ENCODE measurements at places on chromosomes 7 and 10. TPM values are rescaled to one million over a fixed set of nuclear protein-coding genes. Genes with fewer than 3 reads are reported as not detected.

Gene ATG9B
- total RNA-seq: 0.39 TPM

GRCh38 chr10:82210331-82210730 lies 335.3 kb downstream of the NRG3 start:
- DNase-seq: no peak

Gene VKORC1L1
- total RNA-seq: 23.6 TPM

Gene CYP2C19
- total RNA-seq: not detected

- no peak for DNase-seq
Measured at GRCh38 chr10:70759781-70760180, 25.4 kb downstream of the TBATA start.

Gene TMEM236
- total RNA-seq: 0.52 TPM

GRCh38 chr7:50822706-50823105 lies 40.0 kb upstream of the GRB10 start:
- no peak for DNase-seq

DNA sequence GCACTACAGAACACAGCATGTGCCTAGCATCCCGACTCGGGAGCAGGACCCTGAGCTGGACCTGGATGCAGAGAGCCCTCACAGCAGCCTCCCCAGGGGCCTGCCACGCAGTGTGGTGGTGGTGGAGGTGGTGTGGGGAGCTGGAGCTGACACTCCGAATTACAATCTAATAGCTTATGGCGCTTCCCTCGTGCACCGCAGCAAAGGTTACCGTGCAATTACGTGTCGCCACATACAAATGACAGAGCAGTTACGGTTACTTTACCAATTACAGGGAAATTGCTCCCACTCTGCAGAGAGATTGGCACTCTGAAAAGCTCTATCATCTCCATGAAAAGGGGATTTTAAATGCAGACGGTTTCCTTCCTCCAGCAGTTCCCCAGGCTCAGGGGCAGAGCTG lies 81.8 kb downstream of the PLXNA4 start:
- DNase-seq: no peak

DNA sequence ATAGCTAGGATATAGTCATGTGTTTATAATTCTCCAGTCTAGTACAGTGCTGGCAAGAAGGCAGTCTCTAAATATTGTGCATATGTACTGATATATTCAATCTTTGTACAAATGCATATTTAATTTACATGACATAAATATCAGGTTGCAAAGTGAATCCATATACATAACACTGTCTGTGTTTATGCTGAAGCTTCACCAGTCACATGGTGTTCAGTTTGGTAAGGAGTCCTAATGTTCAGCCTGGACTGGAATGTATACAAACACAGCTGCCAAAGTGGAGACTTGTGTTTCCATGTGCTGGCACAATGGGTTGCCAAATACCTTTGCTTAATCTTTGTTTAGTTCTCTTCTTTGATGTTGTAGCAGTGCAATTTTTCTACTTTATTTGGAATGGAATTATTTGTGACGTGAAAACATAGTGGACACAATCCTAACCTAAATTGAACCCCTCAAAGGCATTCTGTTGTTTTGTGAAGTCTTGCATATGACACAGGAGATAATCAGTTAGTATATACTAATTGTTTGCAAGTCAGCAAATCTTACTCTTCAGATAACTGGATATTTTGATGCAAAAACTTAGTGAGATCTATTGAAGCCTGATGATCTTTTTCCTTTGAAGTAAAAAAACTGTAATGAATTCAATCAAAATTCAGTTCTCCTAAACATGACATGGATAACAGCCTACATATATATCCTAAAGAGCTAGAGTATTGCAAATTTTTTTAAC lies 17.3 kb upstream of the ARL4A start:
- DNase-seq: no peak

Gene KCNIP2
- 259 TPM for total RNA-seq

- DNase-seq: no peak
Measured at GRCh38 chr10:59944339-59944935, 38.1 kb upstream of the CCDC6 start.

GRCh38 chr7:104137971-104138370 lies 69.8 kb downstream of the ORC5 start:
- no peak for DNase-seq

DNA sequence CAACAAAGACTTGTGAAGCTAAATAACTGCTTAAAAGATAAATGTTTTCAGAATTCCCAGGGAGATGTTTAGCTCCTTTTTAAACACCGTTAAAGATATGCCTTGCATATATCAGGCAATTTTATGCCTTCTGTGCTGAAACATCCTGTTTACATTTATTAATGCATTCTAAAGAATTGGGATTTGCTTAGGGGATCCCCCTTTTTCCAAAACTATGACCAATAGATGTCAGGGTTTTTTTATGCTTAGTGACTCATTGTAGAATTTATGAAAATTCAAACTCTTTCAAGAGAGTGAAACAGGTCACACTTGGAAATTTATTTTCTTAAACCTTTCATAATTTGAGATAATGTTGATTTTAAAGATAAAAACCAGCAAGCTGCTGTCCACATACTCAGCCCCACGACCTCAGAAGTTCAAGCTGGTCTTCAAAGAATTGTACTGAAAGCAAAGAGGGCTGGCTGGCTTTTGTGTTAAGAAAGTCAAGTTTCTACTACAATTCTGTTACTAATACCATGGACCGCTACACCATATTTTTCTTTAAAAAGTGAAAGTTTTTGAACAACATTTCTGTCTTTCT lies 411.8 kb downstream of the ETV1 start:
- DNase-seq: no peak

Gene CDHR3
- 1.5 TPM for total RNA-seq

DNA sequence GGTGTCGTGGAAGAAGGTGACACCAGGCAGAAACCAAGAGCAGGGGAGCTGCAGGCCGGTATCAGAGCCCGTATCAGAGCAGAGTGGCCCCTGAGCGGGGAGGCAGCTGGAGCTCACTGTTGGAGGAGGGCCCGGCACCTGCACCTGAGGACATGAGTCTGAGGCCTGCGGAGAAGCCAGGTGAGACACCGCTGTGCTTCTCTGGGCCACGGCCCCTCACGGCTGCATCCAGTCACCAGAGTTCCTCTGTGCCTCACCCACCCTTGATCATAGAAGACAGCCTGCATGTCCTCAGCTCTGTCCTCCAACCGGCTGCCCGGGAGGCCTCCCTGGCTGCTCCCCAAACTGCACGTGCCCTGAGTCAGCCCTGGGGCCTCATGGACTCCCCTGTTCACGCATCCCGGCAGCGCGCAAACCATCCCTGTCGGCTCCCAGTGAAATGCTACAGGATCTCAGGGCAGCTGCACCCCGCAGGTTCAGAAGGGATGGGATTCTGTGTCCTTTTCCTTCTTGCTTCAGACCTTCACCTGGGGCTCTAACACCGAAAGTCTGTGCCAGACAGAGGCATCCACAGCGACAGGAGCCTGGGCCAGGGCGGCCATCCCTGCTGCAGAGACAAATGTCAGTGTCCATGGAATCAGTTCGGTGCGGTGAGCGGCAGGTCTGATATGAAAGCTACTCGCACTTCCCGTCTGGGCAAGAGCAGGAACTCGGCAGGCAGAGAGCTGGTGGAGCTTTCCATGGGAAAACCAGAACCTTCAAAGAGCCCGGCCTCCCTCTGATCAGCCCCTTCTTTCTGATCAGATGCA lies 111.9 kb upstream of the FAM20C start:
- DNase-seq: no peak

Gene GRB10
- total RNA-seq: 28.8 TPM

GRCh38 chr7:140596519-140597427 lies 43.8 kb downstream of the DENND2A start:
- DNase-seq: no peak

GRCh38 chr10:20274571-20274970 lies 458.3 kb downstream of the PLXDC2 start:
- no peak for DNase-seq

DNA sequence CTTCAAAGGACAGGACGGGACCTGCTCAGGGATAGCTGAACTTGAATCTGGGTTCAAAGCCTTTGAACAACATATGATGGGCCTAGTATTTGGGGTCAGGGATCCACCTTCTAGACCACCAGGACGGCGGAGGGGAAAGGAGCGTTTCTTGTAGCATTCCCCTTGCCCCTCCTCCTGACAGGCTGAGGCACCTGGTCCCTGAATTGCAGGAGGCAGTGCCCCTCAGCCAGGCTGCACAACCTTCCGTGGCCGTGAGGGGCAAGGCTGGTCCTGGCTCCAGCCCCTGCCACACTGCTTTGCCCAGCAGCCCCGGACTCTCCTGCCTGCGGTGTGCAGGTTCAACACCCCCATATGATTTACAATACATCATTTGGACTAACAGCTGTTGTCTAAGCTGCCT lies 58.1 kb downstream of the INSIG1 start:
- no peak for DNase-seq

- no peak for DNase-seq
Measured at GRCh38 chr7:46126675-46127300, 205.7 kb upstream of the IGFBP3 start.

DNA sequence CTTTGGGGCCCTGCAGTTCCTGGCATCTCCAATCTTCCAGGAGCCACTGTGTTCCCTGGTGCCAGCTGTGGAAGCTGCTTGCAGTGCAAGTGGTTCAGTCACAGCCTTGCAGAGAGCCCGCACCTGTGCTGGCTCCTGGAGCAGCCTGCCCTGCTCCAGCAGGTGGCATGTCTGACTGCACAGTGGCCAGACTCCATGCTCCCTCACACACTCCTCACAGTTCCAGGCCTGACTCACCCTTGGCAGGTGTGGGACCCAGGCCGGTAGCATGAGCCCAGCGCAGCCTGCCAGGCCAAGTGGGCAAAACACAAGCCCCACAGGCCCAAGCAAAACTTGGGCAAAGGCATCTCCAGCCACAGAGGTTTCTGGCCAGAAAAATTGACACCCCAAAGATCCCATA lies 33.6 kb upstream of the RELN start:
- no peak for DNase-seq

Gene STEAP1B
- total RNA-seq: 0.72 TPM

GRCh38 chr10:112875476-112876267 lies 74.4 kb upstream of the TCF7L2 start:
- no peak for DNase-seq

- DNase-seq: no peak
Measured at GRCh38 chr7:31883761-31884164, 186.4 kb downstream of the PDE1C start.

- DNase-seq: no peak
Measured at GRCh38 chr7:155861480-155861868, 49.2 kb upstream of the SHH start.

GRCh38 chr10:112842832-112843360 lies 107.2 kb upstream of the TCF7L2 start:
- DNase-seq: no peak

Gene SFRP5
- total RNA-seq: not detected

DNA sequence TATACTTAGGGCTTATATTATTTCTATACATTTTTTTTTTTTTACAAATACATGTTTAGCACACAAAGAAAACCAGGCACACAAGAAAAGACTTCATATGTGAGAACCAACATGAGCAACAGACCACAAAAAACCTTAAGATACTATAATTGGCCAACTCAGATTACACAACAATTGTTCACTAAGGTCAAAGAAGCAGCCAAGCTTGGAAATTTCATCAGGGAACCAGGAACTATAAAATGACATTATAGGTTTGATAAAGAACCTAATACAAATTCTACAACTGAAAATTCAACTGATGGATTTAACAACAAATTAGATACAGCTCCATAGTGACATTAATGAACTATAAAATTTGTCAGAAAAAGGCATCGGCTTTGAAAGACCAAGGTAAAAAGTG lies 4.4 kb upstream of the LUC7L2 start:
- no peak for DNase-seq

- no peak for DNase-seq
Measured at GRCh38 chr7:117825132-117825531, 48.1 kb downstream of the CTTNBP2 start.

Gene MTG1
- total RNA-seq: 20.3 TPM

DNA sequence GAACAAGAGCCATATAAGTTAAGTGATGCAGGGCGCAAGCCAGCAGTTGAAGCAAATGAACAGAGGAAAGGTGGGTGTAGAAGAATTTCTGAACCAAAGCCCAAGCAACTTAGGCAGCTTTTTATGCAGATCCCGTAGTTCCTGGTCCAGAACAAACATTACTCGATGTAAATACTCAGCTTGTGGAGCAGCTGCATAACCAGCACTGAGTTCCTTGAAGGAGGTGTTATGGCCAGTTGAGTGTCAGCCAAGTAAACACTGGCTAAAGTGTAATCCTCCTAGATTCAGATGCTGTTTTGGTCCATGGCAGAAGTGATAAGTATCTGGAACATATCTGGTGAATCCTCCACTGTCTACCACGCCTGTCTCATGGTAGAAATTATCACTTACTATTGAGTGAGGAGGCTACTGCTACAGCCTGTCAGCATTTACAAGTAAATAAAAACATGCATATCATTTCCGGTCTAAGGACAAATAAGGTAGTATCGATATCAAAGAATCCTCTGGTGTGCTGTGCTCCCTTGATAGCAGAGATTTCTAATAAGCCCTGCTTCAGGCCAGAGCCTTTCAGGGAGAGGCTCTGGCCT lies 213.9 kb downstream of the DYNC1I1 start:
- no peak for DNase-seq

Gene ACSM6
- not detected for total RNA-seq

All from heart right ventricle (tissue), 16 donors.